HepG2 (cell line): ENCODE measurements at places on chromosomes 12 and 14.

- H3K27me3 ChIP-seq, result no peaks in the 10 kb centered on the region
- no peak for DNase-seq
- peak overlapping the region; percentile 17 for H3K27ac ChIP-seq
- no peak overlapping the region for H3K4me3 ChIP-seq
Measured at GRCh38 chr12:108670066-108670631, 36.5 kb upstream of the SELPLG start.

- H3K27me3 ChIP-seq, result peaks cover 2% of the 10 kb centered on the region; the same call in 2 of the 3 replicates
- H3K27ac ChIP-seq, result no peak overlapping the region
Measured at GRCh38 chr12:2244013-2244861, 191.4 kb downstream of the CACNA1C start.

DNA sequence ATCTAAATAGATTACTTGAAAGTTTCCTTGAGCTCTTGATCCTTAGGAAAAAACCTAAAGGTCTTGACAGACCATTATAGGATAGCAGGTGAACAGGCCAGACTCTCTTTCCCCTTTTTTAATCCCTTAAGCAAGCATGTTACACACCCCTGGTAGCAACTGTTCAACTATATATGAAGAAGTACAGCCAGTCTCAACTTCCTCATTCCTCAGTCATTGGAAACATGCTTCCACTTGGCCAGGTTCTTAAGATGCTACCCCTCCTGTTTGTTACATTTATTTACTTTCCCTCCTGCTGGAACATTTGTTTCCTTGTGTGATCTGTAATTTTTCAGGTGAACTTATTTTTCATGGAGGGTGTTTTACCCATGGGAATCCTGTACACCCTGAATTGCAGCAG is 124.1 kb downstream of the ARMH4 start:
- H3K4me3 ChIP-seq, result no peak overlapping the region
- H3K27ac ChIP-seq, result no peak overlapping the region
- no peaks in the 10 kb centered on the region for H3K4me1 ChIP-seq

DNA sequence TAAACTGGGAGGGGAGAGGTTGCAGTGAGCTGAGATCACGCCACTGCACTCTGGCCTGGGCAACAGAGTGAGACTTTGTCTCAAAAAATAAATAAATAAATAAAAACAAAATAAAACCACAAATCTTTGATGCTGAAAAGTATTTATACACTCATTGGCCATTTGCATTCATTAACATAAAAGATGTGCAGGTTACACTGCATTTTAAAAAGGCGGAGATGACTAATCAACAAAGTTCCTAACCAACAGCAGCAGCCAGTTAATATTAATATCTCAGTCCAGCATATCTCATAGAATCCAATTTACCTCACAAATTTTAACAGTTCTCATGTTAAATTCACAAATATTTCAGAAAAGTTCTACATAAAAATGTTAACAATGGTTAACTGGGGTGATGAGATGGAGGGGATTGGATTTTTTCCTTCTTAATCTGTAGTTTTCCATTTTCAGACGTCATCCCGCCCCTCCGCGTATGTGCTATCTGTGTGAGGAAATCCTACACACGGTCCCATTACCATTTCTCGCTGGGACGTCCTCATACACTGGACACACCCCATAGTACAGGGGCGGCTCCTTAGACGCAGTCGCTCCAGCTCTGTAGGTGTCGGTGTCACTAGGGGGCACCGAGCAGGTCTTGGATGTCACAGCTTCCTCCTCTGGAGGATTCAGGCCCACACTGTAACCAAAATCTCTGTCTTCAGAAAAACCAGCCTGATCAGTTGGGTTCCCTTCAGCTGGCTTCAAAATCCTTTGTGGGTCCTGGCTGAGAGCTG is 7.3 kb downstream of the ANKLE2 start:
- H3K4me3 ChIP-seq, result no peak overlapping the region
- no peaks in the 10 kb centered on the region for H3K27me3 ChIP-seq

DNA sequence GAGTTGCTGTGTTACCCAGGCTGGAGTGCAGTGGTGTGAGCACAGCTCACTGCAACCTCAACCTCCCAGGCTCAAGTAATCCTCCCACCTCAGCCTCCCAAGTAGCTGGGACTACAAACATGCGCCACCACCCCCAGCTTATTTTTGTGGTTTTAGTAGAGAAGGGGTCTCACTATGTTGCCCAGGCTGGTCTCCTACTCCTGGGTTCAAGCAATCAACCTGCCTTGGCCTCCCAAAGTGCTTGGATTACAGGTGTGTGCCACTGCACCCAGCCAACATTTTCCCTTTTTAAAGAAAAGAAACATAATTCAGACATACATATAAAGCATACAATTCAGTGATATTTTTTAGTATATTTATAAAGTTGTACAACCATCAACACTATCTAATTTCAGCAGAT is 44.4 kb downstream of the RESF1 start:
- H3K36me3 ChIP-seq, result no peaks in the 10 kb centered on the region
- H3K27me3 ChIP-seq, result no peaks in the 10 kb centered on the region
- H3K4me3 ChIP-seq, result no peak overlapping the region
- peaks cover 8% of the 10 kb centered on the region for H3K4me1 ChIP-seq

- peaks cover 3% of the 10 kb centered on the region; the same call in 1 of the 2 replicates for H3K36me3 ChIP-seq
- peaks cover 26% of the 10 kb centered on the region for H3K4me1 ChIP-seq
- H3K4me3 ChIP-seq, result no peak overlapping the region
- no peaks in the 10 kb centered on the region for H3K27me3 ChIP-seq
Measured at GRCh38 chr14:44995196-44995595, 33.2 kb downstream of the TOGARAM1 start.

DNA sequence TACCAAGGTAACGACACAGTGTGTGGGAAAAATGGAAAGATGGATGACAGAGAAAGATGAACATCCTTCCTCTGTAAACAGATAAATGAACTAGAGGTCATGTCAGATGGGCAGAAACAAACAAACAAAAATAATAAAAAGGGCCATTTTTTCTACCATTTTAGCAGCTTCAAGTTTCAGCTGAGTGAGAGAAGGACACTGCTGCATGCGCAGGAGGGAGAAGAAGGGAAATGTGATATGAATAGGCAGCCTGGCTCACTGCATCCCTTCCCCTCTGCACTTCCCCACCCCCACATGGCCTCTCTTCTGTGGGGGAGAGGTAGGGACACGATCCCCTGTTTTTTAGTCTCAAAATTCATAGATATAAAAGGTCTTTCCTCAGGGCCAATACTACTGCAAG is 492.0 kb downstream of the NELL2 start:
- H3K4me1 ChIP-seq, result no peaks in the 10 kb centered on the region
- H3K27me3 ChIP-seq, result no peaks in the 10 kb centered on the region
- H3K4me3 ChIP-seq, result no peak overlapping the region
- DNase-seq, result no peak
- H3K27ac ChIP-seq, result no peak overlapping the region
